ENCODE measurements at places on chromosomes 12 and 14.

- DNase-seq = no peak
Measured at GRCh38 chr12:92035477-92035876, 110.2 kb downstream of the BTG1 start.

DNA sequence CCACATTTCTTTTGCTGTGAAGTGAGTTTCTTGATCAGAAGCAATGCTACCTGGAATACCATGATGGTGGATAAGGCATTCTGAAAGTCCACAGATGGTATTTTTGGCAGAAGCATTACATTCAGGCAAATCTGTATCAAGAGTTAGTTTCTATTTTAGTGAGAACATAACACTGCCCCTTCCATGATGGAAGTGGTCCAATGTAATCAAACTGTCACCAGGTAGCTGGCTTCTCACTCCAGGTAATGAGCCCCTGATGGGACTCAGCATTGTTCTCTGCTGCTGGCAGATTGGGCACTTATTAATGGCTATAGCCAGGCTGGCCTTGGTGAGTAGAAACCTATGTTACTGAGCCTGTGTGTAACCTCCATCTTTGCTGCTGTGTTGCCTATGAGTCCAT, 80.7 kb downstream of the KCNA5 start:
- DNase-seq = no peak

DNA sequence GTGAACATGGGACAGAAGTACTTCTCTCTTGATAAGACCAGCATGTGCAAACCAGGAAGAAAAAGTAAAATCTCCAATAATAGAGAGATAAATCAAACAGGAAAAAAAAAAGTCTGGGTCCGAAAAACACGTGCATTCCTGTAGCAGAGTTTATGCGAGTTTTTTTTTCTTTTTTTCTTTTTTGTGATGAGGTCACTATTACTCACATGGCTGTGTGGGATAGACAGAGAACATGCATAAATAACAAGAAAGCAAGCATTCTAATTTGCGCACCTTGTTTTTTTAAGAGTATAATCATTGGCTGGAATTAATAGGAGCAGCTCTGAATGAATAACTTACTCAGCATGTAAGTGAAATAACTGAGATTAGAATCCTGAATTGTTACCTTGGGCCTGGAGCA, 91.9 kb upstream of the CPM start:
- DNase-seq = no peak

GRCh38 chr12:49870501-49871262, 27.8 kb upstream of the BCDIN3D start:
- DNase-seq = no peak

GRCh38 chr14:22769369-22769768, 2.9 kb downstream of the OXA1L start:
- no peak for DNase-seq

DNA sequence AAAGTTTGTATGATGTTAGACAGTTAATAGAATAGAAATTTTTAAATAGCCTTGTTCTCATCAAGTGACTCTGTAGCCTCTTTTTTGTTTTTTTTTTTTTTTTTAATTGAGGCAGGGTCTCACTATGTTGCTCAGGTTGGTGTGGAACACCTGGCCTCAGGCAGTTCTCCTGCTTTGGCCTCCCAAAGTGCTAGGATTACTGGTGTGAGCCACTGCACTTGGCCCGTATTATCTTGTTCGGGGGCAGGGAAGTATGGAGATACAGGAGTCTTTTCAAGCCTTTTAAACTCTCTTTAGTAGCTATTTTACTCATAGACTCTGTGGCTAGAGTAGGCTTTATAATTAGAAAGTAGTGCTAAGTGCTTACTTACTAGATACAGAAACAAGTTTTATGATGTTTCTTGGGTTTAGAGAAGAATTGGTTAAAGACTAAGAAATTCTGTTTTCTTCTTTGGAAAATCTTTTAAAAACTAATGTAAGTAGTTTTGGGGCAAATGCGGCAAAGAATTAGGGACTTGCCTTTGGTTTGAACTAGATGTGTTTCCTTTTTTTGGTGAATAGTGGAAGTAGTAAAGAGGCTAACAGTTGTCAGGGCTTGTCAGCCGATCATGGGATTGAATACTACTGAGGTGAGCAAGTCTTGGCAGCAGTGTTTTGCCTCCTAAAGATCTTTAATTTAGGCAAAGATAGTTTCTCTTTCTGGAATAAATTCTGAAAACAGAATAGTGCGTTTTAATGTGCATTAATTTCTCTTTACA, 31.3 kb downstream of the FBXO34 start:
- DNase-seq = no peak

GRCh38 chr14:95527387-95528002, 7.4 kb upstream of the GLRX5 start:
- peak; percentile 87 for DNase-seq

- no peak for DNase-seq
Measured at GRCh38 chr14:46574221-46574977, 77.2 kb downstream of the RPL10L start.

DNA sequence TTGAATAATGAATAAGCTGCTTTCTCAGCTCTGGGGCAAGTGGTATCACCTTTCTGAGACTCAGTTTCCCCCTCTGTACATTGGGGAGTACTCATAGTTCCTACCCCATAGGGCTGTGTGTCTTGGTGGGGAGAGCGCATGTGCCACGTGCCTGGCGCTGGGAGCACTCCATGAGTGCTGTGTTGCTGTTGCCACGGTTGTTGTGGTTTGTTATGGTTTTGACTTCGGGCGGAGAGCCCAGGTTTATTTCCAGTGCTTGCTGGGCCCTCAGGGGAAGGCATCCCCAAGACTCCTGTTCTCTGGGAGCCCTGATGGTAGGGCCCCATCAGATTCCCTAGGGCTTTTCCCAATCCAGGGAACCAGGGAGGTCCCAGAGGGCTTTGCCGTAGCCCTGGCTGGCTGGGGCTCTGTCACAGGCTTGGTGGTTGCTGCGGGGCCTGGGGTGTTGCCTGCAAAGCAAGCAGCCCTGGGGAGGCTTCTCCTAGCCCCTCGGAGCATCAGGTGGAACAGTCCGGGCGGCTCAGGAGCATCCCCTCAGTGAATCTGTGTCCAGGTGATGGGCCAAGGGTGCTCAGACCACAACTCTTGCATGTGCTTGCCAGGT, 18.6 kb downstream of the SH2B3 start:
- DNase-seq = no peak

GRCh38 chr12:97194546-97194945, 268.1 kb upstream of the RMST start:
- no peak for DNase-seq

GRCh38 chr12:122835750-122836026, 431 bp downstream of the HIP1R start:
- DNase-seq = no peak

DNA sequence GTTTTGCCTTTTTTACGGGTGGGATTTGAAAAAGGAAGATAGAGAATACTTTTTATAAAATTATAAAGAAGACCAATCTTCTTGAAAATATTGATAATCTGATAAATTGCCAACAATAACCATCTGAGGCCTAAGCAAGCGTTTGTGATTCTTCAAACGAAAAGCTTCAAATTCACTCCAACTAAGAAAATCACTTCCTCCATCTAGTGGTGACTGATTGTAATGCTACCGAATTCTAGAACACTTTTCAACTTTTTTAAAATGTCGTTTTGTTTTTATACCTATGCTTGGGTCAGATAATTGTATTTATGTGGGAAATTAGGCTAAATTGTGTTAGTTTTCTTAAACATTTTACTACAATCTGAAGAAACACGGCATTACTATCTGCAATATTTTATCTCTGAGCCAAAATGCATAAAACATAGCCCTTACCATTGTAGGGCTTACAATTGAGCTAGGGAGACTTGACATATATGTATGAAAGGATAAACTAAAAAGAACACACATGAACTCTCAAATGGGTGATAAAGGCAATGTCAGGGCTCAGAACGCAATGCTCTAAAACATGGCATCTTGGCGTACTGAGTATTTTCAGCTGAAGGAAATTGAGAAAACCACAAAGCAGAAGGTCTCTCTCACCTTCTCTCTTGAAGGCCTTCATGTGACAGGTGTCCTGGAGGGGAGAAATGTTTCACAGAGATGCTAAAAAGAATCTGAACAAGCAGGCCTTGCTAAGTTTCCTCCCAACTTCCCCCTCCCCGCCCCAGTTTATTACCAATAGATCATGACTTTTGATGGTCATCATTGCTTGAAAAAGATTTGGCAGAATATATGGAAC, 36.8 kb upstream of the G2E3 start:
- peak; percentile 47 for DNase-seq

- DNase-seq = no peak
Measured at GRCh38 chr12:106733660-106734059, 40.8 kb upstream of the RIC8B start.

- peak; percentile 56 for DNase-seq
Measured at GRCh38 chr12:94994312-94994711, 9.2 kb downstream of the NDUFA12 start.

DNA sequence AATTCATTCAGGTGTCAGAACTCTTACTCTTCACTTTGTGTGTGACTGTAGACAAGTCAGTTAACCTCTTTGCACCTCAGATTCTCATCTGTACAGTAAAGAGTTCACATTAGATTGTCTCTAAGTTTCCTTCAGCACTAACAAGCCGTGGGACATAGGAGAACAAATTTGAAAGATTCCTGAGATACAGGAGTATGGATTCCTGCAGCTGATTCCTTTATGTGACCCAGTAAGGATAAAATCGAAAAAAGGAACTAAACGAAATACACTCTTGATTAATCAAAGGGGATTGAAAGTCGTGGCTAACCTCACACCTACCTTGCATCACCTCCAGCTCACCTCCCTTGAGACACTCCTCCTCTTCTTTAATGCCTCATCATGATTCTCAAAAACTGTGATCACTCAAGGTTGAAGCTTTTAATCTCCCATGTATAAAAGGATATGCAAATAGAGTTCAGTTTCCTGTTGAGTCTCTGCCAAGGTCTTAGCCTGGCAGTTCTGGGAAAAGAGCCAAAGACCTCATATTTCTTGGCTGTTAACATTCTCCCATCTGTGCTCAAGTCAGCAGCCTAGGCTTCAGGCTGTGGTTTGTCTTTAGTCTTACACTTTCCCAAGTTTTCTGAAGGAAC, 156.6 kb downstream of the DAD1 start:
- peak; percentile 90 for DNase-seq

DNA sequence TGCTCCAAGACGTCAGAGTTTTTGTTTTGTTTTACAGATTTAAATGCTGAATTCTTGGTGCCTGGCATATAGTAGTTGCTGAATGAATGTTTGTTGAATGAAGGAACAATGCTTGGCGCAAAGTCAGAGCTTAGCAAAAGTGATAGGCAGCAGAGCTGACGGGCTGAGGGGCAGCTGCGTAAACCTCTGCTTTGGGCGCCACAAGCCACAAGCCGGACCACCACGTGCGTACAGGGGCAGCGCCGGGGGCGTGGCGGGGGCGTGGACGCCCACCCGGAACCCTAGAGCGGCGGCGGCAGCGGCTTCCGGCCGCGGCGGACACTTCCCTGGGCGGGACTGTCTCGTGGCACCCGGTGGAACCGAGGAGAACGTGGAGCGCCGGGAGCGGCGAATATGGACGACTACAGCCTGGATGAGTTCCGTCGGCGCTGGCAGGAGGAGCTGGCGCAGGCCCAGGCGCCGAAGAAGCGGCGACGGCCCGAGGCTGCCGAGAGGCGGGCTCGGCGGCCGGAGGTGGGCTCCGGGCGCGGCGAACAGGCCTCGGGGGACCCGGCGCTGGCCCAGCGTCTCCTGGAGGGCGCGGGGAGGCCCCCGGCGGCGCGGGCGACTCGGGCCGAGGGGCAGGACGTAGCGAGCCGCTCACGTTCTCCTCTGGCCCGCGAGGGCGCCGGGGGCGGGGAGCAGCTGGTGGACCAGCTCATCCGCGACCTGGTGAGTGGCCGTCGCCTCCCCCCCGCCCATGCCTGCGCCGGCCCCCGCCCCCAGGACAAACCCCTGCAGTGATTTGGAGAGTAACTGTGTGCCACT, at the start of gene FBXW8:
FBXW8 (plus strand) TSS at position 306 of the 807 bp plus-strand sequence; CDS start at position 394, 88 bp downstream.
- peak; percentile 68 for DNase-seq

GRCh38 chr14:62031504-62031903, 269.3 kb downstream of the SNAPC1 start:
- DNase-seq = no peak

GRCh38 chr14:85533023-85533860, 3.3 kb downstream of the FLRT2 start:
- peak; percentile 87 for DNase-seq

- DNase-seq = no peak
Measured at GRCh38 chr14:94560291-94560665, 964 bp upstream of the SERPINA4 start.

DNA sequence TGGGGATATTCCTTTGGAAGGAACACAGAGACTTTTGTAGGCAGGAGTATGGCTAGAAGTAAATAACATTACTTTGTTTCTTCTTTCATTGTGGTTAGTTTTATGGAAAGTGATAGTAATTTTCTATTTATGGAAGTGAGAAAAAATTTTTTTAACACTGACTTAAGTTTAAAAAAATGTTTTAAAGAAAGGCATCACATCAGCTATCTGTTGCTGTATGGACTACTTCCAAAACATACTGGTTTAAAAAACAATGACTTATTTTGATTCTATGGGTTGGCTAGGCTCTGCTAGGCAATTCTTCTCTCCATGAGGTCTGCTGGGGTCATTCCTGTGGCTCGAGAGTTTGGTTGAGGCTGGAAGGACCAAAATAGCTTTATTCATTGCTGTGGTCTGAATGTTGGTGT, 31.7 kb upstream of the SLC38A2 start:
- DNase-seq = peak; percentile 97

- no peak for DNase-seq
Measured at GRCh38 chr12:93762912-93763553, 85.9 kb downstream of the CRADD start.

- no peak for DNase-seq
Measured at GRCh38 chr12:20018406-20018805, 349.9 kb upstream of the PDE3A start.

DNA sequence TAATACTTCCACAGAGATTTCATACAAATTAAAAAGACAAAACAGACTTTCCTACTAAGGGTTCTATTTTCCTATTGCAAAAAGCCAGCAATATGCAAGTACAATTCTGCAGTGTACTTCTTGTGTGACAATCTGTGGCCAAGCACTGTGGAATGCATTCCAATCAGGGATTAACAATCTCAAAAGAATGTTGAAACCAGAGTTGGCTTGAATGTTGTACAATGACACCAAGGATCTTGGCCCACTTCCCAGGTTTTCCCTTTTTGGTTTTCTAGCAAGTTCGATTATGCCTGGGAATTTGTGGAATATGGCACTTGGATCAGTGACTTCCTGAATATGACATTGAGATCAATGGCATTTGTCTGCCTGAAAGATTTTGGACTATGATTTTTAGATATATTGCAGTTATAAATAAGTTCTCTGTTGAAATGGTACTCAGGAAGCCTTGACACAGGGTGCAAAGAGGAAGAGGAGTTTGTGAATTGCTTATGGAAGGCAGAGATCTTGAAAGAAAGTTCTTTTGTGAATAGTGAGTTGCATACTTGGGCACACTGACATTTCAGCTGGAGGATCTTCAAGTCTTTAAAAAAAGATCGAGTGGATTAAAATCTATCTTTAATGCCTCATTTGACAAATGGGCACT, 81.4 kb upstream of the FERMT2 start:
- DNase-seq = peak; percentile 94

All from AG10803 (cell line).